ENCODE measurements at places on chromosomes 12 and 14.

GRCh38 chr12:108122644-108123043, 6.4 kb upstream of the WSCD2 start:
- no peak for DNase-seq

- no peak for DNase-seq
Observed at GRCh38 chr12:817941-818600, 65.7 kb downstream of the WNK1 start.

- DNase-seq: no peak
Observed at GRCh38 chr14:33349871-33350270, 411.2 kb downstream of the NPAS3 start.

- no peak for DNase-seq
Observed at GRCh38 chr12:100481021-100481420, 7.4 kb downstream of the NR1H4 start.

GRCh38 chr12:52579468-52580465, 6.1 kb upstream of the KRT74 start:
- DNase-seq: no peak
